Stimulated activated memory B cell treated with anti-CD40 and anti-IgM and Interleukin-4, amounts not matched to agents 10 μg/mL and 1 μg/mL and 100 μg/mL, for 72 hours (primary cell): ENCODE measurements at places on chromosomes 4 and X.
A peak's percentile ranks its signal among the peaks of the same experiment; 100 is the strongest.

DNA sequence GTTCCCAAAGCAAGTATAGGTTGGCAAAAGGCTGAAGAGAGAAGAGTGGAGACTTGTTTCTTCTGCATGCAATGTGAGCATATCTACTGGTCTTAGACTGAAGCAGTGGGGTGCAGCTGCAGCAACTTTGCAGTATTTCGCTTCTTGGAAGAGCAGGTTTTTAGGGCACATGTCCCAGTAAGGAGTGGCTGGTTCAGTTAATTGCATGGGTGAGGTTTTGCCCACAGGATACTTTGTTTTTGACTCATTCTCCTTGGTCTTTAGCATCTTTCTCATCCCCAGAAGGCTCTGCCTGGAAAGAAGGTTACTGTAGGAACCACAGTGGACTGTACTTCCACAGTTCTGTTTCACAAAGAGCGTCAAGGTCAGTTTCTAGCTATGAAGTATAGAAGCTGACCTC lies 68.0 kb upstream of the NR3C2 start:
- no peak for ATAC-seq

DNA sequence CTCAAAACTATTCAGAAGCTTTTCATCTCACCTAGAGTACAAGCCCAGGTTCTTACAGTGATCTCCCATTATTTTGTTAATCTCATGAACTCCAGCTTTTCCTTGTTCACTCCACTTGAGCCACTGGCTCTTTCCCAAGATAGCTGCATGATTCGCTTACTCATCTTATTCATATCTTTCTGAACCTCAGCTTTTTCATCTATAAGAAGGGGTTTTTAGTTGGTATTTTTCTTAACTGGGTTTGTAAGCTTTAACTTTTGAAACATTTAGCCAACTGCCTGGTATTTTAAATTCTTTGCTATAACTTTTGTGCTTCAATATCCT lies 24.0 kb downstream of the GIMD1 start:
- ATAC-seq, result no peak

DNA sequence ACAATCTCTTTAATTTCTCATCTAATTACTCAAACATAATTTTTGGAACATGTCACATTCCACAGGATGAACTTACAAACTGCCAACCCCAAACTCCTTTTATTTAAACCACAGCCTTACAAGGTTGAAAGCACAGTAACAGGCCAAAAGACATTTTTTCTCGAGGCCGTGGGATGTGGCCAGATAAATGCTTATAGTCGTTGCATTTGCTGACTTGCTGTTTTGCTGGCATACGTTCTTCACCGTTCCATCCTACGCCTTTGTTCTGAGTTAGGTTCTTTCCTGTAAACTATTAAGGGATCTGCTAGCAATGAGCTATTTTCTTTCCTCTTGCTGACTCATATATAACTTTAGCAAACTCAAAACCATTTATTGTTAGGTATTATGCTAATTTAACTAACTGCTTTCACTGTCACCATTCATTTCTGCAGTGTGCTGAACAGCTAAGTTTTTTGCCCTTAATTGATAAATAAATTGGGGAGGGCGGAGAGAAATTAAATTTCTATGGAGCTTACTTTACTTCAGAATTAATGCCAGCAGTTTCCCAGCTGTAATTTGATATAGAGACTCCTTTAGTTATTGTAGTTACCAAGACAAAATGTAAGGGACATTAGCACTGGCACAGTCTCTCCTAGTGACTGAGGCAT lies 135.1 kb upstream of the PACRGL start:
- no peak for ATAC-seq

DNA sequence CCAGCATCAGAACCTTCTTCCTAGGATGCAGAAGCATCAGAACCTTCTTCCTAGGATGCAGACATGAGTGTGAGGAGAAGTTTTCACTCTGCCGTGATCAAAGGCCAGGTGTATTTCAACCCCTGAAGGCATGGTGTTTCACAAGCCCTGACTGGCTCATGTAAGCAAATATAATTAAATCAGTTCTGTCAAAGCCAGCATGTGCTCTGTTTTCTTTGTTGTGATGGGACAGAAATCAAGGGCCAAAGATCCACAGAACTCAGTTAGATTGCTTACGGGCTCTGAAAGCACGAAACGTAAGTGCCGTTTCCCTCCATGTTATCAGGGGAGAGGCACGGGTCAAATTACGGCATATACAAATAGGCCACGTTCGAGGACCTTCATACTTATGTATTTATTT lies 32.0 kb upstream of the CLDN24 start:
- ATAC-seq, result no peak

DNA sequence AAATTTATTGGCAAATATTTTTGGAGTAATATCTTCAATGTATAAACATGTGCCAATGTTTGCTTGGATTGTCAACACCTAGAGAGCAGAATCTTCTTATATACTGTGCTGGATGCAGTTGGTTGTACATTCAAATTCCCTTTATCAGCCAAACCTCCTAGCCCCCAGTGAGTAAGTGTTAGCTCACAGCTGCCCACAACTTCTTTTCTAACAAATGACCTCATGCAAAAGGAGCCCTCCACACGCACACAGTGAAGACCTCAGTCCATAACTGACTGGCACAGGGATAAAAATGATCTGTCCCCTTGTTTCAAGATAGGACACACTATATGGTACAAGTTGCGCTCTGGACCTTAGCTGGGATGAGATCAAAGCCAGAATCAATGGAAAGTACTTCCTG lies 458.0 kb upstream of the NWD2 start:
- no peak for ATAC-seq

GRCh38 chr4:2923141-2923551 lies 40.1 kb downstream of the NOP14 start:
- ATAC-seq, result no peak

- ATAC-seq, result no peak
These were observed 24.2 kb downstream of the ARHGAP6 start for GRCh38 chrX:11641349-11642065.

- peak; percentile 89 for ATAC-seq
These were observed 13.9 kb upstream of the ETDC start for GRCh38 chrX:135295238-135295943.

- ATAC-seq, result no peak
These were observed 7.4 kb downstream of the ZNF81 start for GRCh38 chrX:47844117-47844516.

GRCh38 chrX:84259868-84260267 lies 71.9 kb upstream of the RPS6KA6 start:
- ATAC-seq, result no peak

DNA sequence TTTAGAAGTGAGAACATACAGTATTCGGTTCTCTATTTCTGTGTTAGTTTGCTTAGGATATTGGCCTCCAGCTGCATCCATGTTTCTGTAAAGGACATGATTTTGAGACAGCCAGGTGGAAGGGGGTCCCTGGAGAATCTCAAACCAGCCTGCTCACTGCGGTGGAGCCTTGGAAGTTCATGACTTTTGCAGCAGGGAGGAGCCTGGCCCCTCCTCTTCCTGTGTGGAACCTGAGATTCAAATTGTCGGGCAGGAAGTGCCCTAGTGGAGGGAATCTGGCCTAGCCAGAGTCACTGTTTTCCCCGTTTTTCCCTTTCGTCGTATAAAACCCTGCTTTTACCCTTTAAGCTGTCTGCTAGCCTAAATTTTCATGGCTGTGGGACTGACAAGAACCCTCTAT lies 762.6 kb downstream of the PCDH18 start:
- no peak for ATAC-seq

GRCh38 chr4:140212646-140213045 lies 58.7 kb upstream of the MAML3 start:
- ATAC-seq, result no peak

DNA sequence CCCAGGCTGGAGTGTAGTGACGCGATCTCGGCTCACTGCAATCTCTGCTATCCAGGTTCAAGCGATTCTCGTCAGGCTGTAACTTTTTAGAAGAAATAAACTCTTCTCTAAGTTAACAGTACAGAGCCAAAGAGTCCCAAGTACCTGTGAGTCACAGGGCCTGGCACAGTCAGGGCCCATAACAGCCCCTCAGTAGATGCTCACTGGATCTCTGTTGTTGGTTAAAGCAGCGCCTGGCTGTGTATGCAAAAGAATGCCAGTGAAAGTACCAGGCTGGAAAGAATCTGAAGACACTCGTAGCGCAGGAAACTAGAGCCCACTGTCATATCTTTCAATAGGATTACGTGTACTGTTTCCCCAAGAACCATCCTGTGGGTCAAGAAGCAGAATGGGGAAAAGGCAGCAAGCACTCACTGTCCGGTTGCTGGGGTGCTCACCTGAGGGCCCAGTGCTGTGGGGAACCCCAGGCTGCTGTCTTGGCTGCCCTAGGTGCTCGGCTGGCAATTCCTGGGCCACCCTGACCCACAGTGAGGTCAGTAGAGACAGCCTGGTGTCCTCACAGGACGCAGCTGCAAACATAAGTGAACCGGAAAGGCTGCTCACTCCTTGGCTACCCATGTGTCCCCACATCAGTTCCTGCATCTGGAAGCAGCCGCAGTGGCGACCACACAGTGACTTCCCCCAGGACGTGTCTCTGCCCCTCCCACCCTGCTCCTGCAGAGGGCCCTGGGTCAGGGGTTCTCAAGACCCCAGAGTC lies 3.1 kb upstream of the SLBP start:
- ATAC-seq, result no peak

GRCh38 chr4:146165840-146166239 lies 9.7 kb upstream of the LSM6 start:
- no peak for ATAC-seq

DNA sequence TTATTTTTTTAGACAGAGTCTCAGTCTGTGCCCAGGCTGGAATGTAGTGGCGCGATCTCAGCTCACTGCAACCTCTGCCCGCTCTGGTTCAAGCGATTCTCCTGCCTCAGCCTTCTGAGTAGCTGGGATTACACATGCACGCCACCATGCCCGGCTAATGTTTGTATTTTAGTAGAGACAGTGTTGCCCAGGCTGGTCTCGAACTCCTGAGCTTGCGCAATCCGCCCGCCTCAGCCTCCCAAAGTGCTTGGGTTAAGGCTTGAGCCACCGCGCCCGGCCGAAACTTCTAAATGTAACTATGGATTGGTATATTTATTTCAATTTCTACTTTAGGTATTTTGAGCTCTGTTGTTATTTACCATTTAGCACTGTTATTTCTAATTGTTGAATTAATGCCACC lies 79.4 kb downstream of the FAM193A start:
- no peak for ATAC-seq

DNA sequence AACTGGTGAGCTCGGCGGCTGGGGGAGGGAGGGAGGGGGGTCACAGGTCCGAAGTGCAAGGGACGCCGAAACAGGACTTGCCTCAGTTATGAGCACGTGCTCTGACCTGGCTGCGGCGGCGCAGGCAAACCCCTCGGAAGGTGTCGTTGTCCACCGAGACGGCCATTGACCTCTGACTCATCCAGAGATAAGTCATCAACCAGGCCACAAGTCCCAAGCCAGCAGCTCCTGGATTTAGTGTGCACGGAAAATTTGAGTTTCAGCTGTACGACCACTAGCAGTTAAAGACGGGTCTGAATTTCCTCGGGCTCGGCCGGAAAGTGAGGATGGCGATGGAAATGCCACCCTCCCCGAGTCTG lies 674 bp downstream of the SH3D19 start:
- ATAC-seq, result peak; percentile 39

DNA sequence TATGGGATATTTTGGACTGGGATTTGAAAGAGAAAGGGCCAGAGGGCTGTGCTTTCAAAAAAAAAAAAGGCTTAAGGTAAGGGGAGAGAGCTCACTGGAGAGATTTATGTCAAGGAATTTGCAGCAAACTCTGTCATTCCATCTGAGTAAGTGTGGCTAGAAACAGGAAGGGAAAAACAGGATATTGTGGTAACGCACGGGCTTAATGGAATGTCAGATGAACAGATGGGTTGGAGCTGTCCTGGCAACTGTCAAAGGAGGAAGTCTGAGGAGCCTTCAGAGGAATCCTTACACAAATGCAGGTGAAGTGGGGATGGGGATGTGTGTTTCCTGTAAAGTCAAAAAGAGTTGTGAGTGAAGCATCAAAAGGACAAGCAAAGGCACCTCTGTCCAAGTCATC lies 15.1 kb upstream of the NKX3-2 start:
- ATAC-seq, result no peak

GRCh38 chrX:73987166-73987565 lies 316.8 kb upstream of the ZCCHC13 start:
- ATAC-seq, result no peak

DNA sequence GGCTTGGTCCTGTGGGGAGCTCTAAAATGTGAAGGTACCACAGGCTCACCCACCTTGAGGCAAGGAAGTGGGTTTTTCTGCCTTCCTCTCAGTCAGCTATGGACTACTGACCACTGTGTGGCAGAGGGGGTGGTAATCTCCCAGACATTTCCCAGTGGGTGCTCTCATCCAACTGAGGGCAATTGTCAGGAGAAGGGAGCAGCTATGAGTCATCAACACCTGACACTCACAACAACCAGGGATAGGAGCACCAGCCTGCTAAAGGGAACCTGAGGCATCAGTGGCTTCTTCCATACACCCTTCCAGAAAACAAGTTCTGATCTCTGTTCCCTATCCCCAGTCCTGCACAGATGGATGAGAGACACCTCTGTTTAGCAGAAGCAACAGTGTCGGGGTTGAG lies 468.8 kb downstream of the BCOR start:
- no peak for ATAC-seq

DNA sequence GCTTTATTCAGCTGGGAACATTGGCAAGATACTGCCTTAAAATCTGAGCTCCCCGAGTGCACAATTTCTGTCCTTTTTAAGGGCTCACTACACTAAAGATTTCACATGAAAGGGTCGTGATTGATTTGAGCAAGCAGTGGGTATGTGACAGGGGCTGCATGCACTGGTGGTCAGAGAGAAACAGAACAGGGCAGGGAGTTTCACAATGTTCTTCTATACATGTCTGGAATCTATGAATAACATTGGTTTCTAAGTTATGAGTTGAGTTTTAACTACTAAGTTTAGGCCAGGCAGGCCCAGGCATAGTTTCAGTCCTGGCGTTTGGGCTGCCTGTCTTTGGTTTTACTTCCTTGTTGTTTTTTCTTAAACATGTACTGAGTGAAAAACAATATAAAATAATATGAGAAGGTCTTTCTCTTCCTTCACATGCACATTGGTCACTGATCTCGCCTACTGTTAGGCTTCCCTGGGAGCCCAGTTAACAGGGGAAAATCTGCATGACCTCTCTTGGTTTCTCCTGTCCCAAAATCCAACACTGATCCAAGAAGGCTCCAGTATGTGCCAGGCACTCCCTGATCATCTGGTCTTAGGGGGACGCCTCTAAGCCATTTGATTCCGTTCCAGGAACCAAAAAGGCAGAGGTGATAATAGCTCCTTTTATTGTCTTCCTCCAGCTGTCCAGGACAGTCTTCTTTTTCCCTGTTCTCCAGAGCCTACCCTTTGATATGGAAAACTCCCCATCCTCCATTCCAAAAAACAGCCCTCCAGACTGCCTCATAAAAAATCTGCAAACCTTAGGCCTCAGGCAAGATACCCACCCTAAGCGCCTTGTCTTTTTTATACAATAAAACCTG lies at the start of gene UGT2B17:
TSS of gene UGT2B17 (minus strand) at position 51 of the 854 bp plus-strand sequence. CDS start 7,838 bp downstream, outside the sequence.
- ATAC-seq, result peak; percentile 78

- ATAC-seq, result no peak
These were observed 337.3 kb upstream of the GNPDA2 start for GRCh38 chr4:45063696-45064095.

GRCh38 chrX:37862851-37863250 lies 15.5 kb upstream of the DYNLT3 start:
- ATAC-seq, result no peak

- peak; percentile 85 for ATAC-seq
These were observed 6.8 kb upstream of the VSIG4 start for GRCh38 chrX:66046612-66047235.
